ENCODE measurements at places on chromosomes 16 and 17.

GRCh38 chr16:70540994-70541393 is 17.4 kb downstream of the SF3B3 start:
- no peak for DNase-seq

DNA sequence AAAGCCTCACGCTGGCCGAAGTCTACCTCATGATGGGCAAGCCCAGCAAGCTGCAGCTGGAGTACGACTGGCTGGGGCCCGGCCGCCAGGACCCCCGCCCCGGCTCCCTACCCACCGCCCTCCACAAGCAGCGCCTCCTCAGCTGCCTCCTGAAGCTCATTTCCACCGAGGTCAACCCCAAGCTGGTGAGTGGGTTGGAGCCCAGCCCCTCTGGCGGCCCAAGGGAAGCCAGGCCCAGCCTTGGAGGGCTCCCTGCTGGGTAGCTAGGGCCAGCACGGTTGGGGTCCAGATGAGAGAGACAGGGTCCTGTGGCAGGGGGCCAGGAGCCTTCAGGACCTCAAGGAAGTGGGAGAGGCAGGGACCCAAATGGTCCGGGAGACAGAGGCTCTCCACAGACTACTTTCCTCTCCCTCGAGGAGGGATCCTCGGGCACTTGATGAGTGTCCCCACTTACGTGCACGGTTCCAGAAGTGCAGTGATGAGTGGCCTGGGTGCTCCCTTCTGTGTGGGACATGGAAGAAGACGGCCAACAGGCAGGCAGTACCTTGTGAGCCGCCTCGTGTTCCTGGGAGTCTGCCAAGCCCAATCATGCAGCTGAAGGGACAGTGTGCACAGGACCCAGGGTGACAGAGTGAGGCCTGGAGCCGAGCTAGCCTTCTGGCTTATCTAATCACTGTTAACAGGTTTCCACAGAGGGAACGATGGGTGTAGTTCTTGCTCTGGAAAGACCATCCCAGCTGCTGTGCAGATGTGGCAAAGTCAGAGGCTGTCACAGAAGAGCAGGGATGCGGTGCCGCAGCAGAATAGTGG is 21.1 kb upstream of the JPT2 start:
- no peak for DNase-seq

- DNase-seq: no peak
Measured at GRCh38 chr17:4693416-4693815, 10.5 kb downstream of the PELP1 start.

DNA sequence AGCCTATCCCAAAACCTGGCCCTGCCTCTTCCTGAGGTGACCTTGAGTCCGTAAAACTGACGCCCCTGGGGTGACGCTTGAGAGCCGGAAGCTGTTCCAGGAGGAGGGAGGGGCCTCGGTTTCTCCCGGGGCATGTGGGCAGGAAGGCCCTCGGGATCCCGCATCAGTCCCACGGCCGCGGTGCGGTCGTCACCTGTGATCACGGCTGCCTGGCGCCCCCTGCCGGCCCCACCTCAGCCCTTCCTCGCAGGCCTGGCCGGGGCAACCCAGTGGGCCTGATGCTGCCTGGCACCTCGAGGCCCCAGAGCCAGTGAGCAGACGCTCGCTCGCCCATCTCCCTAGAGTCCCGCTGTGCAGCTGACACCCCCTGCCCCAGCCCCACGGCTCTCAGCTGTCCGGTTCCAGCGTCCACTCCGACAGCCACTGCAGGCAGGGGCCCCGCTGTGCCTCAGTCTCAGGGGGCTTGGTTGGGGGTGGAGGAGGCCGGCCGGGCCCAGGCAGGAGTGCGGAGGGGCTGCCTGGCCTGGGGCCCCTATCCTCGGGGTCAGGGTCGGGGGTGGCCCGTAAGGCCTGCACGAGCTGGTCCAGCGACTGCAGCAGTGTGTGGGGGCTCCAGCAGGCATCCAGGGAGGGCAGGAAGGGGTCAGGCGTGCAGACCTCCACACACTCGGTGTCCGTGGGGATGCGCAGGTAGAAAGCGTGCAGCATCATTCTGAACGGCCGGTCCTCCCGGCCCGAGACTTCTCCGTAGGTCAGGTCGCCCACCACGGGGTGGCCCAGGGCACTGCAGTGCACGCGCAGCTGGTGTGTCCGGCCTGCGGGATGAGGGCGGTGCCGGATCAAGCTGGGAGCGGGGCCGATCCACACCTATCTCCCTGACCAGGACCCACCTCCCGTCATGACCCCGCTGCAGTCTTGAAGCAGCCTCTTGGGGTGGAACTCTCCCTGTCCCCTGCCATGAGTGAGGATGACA is 2.3 kb downstream of the RPUSD1 start:
- peak; percentile 47 for DNase-seq

DNA sequence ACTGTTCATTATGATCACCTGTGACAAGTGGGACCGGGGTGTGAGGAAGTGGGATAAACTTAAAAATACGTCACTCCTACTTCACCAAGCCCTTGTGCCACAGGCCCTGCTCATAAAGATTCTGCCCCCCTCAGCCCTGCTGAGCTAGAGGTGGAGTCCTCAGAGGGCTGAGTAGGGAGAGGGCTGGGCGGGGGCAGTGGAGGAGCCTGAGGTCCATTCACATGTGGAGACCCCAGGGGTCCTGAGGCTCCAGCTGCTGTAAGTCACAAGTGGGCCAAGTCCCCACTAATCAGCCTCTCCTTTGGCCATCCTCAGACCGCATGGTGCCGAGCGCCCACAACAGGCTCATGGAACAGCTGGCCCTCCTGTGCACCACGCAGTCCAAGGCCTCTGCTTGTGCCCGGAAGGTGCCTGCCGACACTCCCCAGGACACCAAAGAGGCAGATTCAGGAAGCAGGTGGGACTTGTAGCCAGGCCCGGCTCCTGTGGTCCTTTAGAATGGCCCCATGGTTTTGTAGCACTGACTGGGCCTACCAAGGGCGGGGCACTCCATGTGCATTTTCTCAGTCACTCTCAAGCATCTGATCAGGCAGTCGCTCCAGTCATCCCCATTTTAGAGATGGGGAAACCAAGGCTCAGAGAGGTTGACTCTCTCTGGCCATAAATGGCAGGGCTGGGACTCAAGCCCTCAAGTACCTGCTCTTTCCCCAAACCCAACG is 10.4 kb downstream of the DNAAF8 start:
- DNase-seq: no peak

GRCh38 chr17:73208139-73208827 is 15.4 kb downstream of the COG1 start:
- no peak for DNase-seq

- DNase-seq: no peak
Measured at GRCh38 chr16:75097941-75098901, 18.4 kb downstream of the LDHD start.

- DNase-seq: no peak
Measured at GRCh38 chr17:79114458-79115301, 40.1 kb downstream of the ENGASE start.

DNA sequence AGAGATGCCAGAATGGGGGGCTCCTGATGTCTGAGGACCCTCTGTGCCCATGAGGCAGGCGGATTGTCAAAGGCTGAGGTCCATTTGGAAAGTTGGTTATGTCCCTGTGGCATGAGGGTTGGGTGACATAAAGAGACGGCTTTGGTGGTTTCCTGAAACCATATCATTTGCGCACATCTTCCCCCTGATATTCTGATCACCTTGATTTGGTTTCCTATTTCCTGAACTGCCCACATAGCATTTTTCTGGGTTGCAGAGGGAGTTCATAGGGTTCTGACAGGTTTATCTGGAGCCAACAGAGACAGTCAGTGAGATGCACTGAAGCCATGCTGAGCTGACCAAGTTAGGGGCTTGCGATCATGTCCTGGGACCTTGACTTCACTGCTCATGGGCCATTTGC is 15.7 kb upstream of the RNF222 start:
- DNase-seq: no peak

- DNase-seq: no peak
Measured at GRCh38 chr16:3712861-3713372, 4.4 kb downstream of the TRAP1 start.

DNA sequence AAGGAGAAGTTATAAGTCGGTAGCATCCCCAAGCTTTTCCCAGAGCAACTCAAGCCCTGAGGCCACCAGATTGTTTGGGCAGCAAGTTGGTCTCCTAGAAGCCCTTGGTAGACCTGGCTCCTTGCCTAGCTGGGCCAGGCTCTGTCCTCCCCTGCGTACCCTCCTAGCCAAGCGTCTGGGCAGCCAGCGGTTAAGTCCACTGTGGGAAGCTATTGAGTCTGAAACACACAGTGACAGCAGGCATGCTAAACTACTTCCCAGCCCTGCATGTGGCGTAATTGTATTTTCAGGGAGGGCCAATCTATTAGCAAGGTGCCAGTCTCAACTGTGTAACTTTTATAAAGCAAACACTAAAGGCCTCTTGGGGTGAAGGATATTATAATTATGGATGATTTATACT is 419.1 kb upstream of the RBFOX1 start:
- no peak for DNase-seq

DNA sequence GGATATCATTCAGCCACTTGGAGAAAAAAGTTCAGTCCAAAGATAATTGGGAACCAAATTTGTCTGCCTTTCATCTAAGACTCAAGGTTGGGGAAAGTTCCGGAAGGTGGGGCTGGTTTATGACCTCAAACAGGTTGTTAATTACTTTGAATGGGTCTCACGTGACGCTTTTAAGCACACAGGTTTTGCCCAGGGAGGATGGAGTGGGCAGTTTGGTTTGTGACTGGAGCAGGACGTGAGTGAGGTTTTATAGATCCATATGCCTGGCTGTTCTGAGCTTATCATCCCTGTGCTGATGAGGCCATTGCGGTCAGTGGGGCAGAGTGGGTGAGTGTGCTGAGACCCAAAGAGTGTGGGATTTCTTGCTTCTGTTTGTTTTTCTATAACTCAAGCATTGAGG is 38.7 kb upstream of the GPRC5B start:
- no peak for DNase-seq

GRCh38 chr17:74680213-74680612 is 32.5 kb downstream of the CD300LF start:
- DNase-seq: no peak

DNA sequence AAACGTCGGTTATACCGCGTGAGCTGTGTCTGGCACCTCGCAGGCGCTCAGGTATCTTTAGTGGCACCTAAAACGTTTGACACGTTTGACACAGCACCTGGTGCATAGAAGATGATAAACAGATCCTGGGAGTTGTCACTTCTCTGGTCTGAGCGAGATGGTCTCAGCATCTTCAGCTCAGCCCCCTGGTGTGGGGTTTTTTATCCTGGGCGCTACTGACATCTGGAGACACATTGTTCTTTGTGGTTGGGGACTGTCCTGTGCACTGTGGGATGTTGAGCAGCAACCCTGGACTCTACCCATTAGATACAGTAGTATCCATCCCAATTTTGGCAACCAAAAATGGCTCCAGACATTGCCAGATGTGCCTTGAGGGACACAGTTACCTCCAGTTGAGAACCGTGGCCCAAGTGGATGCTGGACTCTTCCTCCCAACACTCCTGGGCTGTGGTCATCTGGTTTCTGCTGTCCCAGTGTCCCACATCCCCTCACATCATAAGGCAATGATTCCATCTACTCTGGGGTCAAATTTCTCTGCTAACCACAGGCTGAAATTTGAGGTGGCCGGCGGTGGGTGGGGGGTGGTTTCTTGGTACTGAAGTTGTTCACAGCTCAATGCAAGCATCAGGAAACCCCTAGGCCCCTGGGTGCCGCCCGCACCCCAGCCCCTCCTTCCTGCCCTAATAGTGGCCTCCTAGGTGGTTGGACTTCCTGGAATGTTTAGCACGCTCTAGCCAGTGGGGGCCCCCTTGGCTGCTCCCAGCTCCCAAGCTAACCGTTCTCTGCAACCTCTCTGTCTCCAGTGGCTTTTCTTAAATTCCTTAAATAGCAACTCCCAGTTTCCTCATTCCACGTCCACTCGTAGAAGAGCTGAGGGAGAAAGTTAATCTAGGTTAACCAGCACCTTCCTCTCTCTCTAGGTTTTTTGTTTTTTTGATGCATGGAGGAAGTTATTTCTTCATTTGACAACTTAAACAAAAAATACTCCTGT is 124.8 kb downstream of the ABCC1 start:
- DNase-seq: no peak

DNA sequence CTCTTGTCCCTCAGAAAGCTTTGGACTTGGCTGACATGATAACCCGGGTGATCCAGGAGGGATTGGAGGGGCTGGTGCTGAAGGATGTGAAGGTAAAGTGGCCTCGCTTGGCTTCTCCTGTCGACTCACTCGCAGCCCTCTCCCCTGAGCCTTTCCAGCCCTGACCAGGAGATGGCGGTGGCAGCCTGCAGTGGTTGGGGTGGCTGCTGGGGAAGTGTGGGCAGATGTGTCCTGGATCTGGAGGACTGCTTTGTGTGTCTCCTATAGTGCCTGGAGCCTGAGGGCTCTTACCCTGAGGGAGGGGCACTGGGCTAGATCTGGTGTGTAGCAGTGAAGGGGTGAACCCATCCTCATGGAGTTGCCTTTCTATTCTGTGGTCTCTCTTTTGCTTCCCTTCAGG is 17.9 kb downstream of the LIG3 start:
- DNase-seq: peak; percentile 35

DNA sequence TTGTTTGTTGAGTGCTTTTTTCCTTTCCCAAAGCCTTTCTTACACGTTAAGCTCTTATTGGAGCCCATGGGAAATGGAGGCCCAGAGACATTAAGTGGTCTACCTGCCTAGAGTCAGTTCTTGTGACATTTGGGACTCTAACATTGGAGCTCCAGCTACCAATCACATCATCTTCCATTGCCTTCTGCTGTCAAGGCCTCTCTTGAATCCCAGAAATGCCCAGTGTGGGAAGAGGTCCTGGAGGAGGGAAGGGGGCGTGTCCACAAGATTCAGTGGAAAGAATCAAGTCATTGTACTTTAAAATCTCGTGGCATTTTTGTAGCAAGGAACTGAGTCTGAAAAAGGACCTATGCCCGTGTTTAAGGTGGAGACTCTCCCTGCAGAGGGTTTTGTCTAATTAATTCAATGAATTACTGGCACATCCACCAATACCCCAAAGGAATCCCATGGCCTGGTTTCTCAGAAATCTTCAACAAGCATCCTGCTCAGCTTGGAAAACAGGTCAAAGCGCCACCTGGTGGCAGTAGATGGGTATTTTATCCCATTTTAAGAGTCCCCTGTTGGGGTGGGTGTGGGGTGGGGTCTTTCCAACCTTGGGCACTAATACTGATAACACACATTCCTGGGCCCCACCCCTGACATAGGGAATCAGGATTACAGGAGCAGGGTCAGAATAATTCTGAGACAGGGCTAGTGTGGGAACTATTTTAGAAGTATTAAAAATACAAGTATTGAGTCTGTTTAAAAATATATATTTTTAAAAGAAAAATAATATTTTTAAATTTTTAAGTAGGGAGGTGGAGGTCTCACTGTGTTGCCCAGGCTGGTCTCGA is 24.6 kb downstream of the GPT2 start:
- peak; percentile 73 for DNase-seq

- DNase-seq: no peak
Measured at GRCh38 chr16:86751076-86752030, 173.0 kb downstream of the FOXL1 start.

Measured in iPS DF 6.9 (cell line).